ENCODE measurements at places on chromosomes 11 and 22. TPM values are rescaled to one million over a fixed set of nuclear protein-coding genes. Genes with fewer than 3 reads are reported as not detected.
A peak's percentile ranks its signal among the peaks of the same experiment; 100 is the strongest.

Gene RPS13
- polyA plus RNA-seq: 1,401 TPM

Gene RTN4R
- polyA plus RNA-seq: 4.1 TPM

Gene LUZP2
- polyA plus RNA-seq: 1.5 TPM

Gene HEPHL1
- 0.14 TPM for polyA plus RNA-seq

Gene MACROD1
- 19.8 TPM for polyA plus RNA-seq

Gene PPP6R3
- 95.8 TPM for polyA plus RNA-seq

Gene LRRN4CL
- 0.78 TPM for polyA plus RNA-seq

GRCh38 chr11:128207861-128208321, 379.5 kb downstream of the ETS1 start:
- DNase-seq: no peak

DNA sequence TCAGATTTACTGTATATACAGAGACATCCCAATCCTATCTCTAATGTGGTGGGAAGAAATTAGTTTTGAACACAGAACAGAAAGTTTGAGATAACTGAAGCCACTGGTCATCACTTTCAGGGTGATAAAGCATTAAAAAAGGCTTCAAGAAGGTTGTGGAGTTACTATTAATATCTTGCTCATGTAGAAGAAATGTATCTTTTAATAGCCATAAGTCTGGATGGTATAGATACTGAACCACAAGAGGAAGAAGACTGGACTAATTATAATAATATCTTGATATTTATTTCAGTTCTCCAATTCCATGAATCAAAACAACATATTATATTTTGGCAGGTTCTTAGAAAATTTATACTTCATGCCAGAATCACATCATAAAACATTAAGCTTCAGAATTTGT, 137.1 kb downstream of the TMEM135 start:
- no peak for DNase-seq

GRCh38 chr11:134272381-134273316, 3.5 kb upstream of the GLB1L3 start:
- no peak for DNase-seq

DNA sequence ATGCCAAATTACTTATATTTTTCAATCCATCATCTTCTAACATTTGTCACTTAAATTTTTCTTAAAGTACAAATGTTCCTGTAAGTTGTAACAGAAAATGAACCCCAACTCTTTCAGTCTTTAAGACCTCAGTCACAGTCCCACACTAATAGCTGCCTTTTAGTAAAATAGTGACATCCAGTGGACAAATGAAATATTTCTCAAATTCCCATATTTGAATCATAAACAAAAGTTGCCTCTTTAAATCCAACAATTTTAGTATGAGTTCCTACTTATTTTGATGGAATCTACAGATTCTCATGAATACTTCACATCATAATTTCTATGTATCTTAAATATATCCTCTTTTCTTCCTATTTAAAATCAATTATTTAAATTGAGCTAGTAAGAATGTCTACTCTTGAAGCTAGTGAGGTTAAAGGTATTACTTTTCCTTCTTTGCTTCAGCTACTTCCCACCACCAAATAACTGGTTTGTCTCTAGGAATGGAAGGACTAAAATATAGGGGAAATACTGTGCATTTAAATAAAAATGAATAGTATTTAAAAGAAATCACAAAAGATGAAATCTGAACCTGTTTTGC, 9.2 kb downstream of the LIN7C start:
- DNase-seq: no peak

DNA sequence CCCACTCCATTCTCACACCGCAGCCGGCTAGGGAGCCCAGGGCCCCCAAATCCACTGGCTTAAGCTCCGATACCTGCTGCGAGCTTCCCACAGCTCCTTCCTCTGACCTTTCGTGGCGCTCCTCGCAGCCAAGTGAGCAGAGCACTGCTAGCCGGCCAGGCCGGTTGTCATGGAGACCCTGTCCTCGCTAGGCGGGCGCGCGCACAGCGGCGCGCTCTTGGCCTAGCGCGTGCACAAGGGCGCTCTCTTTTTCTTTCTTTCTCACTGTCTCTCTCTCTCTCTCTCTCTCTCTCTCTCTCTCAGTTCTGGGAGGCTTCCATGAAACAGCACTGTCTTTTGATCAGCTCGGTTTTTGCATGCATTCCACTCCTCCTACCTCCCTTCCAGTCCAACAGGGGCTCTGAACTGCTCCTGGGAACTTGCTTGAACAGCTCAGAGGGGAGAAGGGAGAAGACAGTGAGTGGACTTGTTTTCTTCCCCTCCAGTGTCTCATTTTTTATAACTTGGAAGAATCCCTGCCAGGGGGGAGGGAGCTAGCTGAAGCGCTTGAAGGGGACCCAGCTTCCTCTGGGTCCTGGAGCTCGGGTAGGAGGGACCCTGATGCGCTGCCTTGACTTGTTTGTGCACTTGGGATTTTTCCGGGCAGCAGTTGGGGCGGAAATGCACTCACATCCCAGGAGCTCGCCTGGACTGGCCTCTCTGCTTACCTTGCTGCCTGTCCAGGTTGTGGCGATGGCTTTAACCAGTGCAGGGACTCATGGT, 100.3 kb upstream of the AKIP1 start:
- DNase-seq: peak; percentile 83

- no peak for DNase-seq
These were observed 8.2 kb downstream of the OSBP2 start for GRCh38 chr22:30702856-30703255.

GRCh38 chr22:46969491-46969890, 207.0 kb downstream of the TBC1D22A start:
- no peak for DNase-seq

- no peak for DNase-seq
These were observed 388.4 kb downstream of the SOX6 start for GRCh38 chr11:15967966-15968365.

GRCh38 chr11:19079643-19080440, 19.3 kb upstream of the MRGPRX2 start:
- no peak for DNase-seq

GRCh38 chr11:121067453-121067852, 33.6 kb upstream of the TECTA start:
- DNase-seq: no peak

DNA sequence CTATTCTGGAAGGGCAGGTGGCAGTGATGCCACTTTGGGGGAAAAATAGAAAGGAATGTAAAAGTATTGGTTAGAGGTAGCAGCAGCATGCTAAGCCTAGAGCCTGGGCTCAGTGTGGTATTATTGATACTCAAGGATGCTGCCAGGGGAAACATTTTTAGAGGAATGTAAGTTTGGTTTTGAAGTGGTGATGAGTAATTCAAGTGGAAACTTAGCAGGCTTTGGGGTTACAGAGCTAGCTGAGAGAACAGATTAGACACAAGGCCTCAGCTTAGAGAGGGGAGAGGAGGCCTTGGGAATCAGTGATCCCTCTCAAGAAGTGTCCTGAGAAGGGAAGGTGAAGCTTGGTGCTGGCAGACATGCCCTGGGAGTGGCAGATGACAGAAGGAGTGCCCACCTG, 32.9 kb upstream of the DDI1 start:
- no peak for DNase-seq

- no peak for DNase-seq
These were observed 44.5 kb downstream of the SOX6 start for GRCh38 chr11:16311831-16312230.

GRCh38 chr22:19641254-19641982, 72.9 kb upstream of the SEPTIN5 start:
- no peak for DNase-seq

DNA sequence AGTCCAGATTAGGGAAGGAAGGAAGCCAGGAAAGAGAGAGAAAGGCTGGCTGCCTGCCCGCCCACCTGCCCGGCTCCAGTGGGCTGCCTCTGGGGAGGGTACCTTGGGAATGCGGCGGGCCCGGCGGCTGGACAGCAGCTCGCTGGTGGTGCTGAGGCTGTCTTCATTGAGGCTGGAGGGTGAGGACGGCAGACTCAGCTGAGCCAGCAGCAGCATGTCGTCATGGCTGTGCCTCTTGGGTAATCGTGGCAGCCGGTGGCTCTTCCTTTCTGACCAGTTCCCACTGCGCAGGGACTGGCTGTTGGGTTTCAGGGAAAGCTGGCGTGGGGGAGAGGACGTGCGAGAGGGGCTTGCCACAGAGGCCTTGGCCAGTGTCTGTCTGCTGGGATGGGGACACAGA, 32.9 kb downstream of the RPL27A start:
- no peak for DNase-seq

DNA sequence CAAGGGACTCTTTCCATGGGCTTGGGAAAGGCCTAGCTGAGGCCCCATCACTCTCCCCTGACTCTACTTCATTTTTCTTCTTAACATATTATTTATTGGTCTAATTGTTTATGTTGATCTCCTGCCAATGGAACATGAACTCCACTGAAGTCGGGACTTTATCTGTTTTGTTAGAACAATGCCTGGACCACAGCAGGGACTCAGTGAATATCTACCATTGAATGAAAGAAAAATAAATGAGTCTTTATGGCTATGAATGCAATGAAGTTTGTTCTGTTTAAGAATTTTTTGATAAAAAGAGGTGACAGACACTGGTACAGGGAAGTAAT, 112.3 kb downstream of the ADAMTS15 start:
- no peak for DNase-seq

DNA sequence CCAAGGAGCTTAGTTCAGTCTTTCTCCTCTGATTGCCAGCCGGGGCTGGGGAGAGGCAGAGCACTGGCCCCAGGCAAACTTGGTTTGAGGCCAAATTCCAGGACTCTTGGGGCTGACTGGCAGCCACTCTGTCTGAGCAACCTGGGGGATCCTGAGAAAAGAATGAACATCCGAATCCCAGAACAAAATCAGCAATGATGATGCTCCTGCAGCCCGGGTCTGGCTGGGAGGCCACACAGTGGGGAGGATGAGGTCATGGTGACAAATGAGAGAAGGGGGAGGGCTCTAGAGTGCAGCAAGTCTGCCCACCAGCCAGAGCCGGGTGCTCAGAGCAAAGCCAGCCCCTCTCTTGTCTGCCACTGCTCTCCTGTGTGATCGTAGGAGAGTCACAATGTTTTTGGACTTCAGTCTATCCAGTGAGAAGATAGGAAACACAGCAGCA, 71.8 kb upstream of the PAX6 start:
- no peak for DNase-seq

DNA sequence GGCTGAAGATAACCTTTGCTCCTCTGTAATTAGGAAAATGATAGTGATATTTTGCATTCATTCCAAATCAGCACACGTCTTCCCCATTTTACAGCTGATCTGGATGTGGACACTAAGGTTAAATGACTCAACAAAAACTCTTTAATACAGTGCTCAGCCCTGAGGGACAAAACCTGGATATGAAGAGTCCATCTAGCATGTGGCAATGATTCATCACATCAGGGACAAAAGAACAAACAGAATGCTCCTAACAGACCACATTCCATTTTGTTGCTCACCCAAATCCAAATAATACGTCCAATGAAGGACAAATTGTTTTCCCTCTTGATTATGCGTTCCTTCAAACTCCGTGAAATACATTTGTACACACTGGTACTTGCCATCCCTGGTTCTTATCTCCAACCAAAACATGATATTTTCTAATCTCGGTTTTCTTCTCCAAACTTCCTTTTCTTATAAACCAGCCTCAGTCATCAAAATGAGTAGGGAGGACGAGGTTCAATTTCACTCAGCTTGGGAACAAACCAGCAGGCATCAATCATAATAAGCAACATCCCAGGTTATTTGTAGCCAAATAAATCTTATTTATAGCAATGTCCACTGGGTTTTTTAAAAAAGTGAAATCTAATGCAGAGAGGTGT, 53.7 kb upstream of the MTMR2 start:
- DNase-seq: no peak

DNA sequence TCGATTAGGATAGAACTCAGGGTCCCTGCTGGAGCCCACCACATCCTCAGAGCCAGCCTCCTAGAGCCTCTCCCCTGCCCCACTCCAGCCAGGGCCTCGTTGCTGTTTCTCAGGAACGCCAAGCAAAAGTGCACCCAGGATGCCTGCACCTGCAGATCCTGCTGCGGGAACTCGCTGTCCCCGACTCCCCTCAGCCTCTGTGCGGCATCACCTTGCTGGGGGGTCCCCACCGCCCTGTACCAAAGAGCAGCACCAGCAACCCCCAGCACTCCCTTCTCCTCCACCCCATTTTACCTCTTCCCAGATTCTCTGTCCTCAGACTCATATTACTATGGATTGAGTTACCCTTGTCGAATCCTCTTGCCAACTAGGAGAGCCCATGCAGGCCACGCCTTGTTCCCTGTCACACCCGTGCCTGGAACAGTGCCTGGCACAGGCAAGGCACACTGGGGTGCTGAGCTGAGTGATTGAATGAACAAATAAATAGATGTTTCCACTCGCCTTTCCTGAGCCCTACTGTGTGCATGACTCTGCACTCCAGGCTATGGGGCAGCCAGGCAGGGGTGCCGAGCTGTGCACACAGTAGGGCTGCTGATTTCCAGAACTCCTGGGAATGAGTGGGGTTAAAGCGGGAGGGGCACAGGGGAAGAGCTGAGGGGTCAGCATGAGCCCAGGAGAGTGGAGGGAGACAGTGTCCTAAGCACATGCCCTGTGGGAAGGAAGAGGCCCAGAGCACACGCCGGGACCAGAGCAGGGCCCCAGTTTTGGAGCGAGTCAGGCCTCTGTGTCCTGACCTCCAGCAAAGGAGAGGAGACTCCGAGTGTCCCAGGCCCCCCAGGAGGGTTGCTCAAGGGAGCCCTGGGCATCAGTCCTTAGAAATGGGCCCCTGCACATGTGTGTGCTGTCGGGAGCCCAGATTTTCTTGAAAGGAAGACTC, 44.3 kb downstream of the LINC01488 start:
- DNase-seq: no peak

- no peak for DNase-seq
These were observed 12.3 kb downstream of the KCNJ1 start for GRCh38 chr11:128854841-128855240.

DNA sequence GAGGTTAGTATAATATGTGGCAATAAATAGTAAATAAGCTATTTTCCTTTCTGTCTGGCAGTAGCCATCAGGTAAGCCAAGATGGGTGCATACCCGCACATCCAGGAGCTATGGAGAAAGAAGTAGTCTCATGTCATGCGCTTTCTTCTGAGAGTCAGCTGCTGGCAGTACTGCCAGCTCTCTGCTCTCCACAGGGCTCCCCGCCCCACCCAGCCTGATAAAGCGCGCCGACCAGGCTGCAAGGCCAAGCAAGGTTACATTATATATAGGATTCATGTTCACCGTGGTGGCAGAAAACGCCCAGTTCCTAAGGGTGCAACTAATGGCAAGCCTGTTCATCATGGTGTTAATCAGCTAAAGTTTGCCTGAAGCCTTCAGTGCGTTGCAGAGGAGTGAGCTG, 126.2 kb downstream of the ATG16L2 start:
- DNase-seq: no peak

- no peak for DNase-seq
These were observed 6.2 kb downstream of the NAA40 start for GRCh38 chr11:63944987-63945386.

DNA sequence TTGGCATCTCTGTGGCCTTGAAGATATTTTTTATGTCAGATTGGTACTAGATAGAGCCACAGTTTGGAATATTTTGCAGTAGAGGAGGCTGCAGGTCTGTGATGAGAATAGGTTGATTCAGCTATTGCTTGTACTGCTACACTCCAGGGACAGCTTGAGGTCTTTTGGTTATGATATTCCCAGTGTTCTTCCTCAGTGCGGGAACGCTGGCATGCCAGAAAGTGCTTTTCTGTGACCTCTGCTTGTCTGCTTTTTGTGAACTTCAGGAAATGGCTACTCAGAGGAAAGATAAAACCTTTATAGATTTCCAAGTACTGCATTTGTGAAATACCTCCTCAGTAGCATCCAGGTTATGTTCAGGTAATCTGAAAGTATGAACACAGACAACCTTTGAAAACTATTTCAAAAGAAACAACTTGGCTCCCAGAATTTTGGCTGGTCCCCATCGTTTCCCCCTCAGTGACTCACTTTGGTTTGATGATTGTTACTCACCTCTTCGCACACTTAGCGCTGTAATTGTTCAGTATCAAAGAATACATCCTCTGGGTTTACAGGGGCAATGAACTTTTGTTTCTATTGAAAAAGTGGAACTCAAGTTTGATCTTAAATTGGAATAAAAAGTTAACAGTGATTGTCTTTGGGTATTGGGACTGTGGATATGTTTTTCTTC, 191.4 kb downstream of the HIPK3 start:
- no peak for DNase-seq

All from right renal cortex interstitium (tissue), 3 donors.